Esophagus mucosa (tissue), 1 donor: ENCODE measurements at places on chromosomes 12 and 14.

GRCh38 chr12:129909051-129910020 is 5.5 kb upstream of the TMEM132D start:
- no peak for ATAC-seq

- ATAC-seq: no peak
Observed at GRCh38 chr12:1367331-1368291, 226.8 kb downstream of the FBXL14 start.

GRCh38 chr12:25924491-25925001 is 33.9 kb upstream of the RASSF8 start:
- peak; percentile 45 for ATAC-seq

- ATAC-seq: no peak
Observed at GRCh38 chr12:26727482-26728204, 105.4 kb downstream of the ITPR2 start.

GRCh38 chr14:28375295-28375694 is 391.3 kb upstream of the FOXG1 start:
- ATAC-seq: no peak

GRCh38 chr14:61977217-61977616 is 215.0 kb downstream of the SNAPC1 start:
- no peak for ATAC-seq

- no peak for ATAC-seq
Observed at GRCh38 chr12:95859344-95859816, 628 bp downstream of the SNRPF start.

GRCh38 chr12:89858718-89859117 is 150.1 kb upstream of the ATP2B1 start:
- ATAC-seq: no peak

- ATAC-seq: peak; percentile 70
Observed at GRCh38 chr14:100587086-100587762, at the start of gene BEGAIN. BEGAIN (minus strand) TSS chr14:100587417; CDS start chr14:100587290, 127 bp downstream.

- ATAC-seq: no peak
Observed at GRCh38 chr14:31411218-31411727, 9.1 kb downstream of the HEATR5A start.

DNA sequence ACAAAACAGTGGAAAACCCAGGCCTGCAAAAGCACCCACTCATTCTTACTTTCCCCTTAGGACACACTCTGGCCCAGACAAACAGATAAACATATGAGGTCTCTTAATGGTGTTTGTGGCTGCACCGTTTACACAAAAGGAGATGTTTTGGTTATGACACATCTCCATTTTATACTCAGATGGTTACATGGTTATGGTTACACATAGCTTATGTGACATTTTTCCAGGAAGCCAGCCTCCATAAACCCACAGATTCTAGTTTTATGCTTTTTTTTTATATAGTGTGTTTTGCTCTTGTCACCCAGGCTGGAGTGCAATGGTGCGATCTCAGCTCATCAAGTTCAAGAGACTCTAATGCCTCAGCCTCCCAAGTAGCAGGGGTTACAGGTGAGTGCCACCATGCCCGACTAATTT is 3.5 kb upstream of the KLRD1 start:
- no peak for ATAC-seq

DNA sequence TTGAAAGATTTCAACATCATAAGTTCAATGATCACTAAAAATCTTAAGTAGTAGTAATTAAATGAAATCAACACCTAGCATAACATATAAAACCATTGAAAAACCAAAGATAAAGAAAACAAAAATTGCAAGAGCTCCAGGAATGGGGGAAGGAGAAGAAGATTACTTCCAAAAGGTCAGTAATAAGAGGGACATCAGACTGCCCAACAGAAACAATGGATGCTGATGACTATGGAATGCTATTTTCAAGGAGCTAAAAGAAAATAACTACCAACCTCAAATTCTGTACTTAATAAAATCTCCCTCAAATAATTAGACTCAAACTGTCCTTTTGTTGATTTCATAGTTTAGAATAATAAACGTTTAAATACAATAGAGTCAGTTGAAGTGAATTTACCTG is 314.5 kb upstream of the LMO3 start:
- ATAC-seq: no peak

DNA sequence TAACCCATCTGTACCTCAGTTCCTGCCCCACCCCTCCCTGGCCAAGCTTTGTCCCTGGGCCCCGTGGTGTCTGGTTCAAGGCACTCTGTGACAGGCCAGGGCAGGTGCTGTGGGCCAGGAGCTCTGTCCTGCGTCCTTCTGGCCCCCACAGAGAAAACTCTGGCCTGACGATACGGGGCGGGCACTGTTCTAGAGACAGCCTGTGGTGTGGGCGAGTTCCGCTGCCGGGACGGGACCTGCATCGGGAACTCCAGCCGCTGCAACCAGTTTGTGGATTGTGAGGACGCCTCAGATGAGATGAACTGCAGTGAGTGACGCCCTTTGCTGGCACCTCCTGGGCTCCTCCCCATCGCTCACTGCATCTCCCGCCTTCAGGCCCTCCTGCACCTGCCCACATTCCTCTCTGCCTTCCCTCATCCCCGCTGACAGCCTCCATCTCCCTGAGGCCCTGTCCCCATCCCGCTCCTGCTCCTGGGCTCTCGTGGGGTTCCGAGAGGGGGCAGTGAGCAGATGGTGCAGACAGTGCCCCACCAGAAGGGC is 22.8 kb upstream of the NXPH4 start:
- ATAC-seq: no peak

- no peak for ATAC-seq
Observed at GRCh38 chr12:27931390-27931789, 41.1 kb downstream of the PTHLH start.

- no peak for ATAC-seq
Observed at GRCh38 chr12:130714591-130715149, 1.4 kb downstream of the RIMBP2 start.

DNA sequence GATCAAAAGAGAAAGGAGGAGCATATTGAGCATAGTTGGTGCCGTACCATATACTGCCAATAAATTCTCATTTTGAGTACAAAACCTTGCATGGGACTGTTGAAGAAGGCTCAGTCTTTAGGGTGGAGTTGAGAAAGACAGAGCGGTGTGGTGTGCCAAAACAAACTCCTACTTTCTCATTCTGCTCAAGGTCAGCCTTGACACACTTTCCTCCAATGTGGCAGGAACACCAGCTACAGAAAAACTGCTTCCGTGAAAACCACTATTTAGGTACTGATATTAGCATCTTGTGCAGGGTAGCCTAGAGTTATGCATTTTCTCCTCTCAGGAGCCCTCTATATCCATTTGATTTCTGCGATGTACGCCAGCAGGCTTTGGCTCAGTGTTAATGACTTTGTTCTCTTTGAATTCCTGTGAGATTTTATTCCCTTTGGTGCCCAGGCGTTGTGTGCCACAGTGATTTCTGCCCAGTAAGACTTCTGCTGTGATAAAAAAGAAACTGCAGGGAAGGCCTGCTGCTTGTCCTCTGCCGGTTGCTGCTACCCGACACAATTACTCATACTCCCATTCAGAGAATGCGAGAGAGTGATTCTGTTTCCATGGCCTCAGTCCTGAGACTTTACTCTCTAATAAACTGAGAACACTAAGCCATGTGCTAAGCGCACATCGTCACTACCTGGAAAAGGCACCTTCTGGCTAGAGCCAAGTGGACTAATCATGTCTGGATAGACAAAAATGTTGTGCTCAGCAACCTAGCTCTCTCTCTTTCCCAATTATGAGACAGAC is 88.3 kb upstream of the MDM1 start:
- ATAC-seq: no peak

DNA sequence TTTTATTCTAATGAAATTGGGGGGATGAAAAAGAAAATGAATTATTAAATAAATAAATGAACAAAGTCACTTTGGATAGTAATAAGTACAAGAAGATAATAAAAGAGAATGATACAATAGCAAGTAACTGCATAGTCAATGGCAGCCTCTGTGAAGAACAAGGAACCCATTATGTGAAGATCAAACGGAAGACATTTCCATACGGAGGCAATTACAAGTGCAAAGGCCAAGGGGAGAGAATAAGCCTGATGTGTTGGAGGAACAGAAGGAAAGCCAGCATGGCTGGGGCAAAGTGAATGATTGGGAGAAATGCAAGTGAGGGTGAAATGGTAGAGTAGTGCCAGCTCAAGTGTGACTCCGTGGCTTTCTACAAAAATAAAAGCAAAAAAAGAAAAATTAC is 43.9 kb upstream of the CHPT1 start:
- no peak for ATAC-seq

DNA sequence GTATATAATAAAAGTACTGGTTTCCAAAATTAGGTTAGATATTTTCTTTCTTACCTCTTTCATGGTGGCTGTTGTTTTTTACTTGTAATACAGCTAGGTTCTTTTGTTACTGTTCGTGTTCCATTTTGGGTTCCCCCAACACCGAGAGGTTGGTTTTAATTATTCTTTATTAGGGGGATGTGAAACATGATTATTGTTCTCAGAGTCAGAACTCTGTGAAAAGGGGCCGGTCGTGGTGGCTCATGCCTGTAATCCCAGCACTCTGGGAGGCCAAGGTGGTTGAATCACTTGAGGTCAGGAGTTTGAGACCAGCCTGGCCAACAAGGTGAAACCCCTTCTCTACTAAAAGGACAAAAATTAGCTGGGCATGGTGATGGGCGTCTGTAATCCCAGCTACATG is 108.1 kb downstream of the BICD1 start:
- ATAC-seq: no peak

GRCh38 chr12:30755395-30755762 is 628 bp upstream of the CAPRIN2 start:
- ATAC-seq: no peak

DNA sequence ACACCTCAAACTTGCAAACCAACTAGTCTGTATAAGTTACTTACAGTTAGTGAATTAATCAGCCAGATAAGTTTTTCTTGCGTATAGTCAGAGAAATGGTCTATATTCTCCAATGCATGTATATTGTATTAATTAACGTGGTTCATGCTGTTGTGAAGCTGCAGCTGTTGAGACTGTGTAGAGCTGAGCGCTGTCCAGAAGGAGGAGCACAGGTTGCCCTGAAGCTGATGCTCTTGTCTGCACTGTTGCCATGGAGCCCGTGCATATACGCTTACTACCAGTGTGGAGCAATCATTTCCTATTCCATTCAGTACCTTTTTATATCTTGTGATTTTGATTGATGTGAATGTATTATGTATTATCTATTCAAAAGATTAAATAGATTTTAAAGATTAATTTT is 74.3 kb upstream of the ARID2 start:
- ATAC-seq: peak; percentile 84

DNA sequence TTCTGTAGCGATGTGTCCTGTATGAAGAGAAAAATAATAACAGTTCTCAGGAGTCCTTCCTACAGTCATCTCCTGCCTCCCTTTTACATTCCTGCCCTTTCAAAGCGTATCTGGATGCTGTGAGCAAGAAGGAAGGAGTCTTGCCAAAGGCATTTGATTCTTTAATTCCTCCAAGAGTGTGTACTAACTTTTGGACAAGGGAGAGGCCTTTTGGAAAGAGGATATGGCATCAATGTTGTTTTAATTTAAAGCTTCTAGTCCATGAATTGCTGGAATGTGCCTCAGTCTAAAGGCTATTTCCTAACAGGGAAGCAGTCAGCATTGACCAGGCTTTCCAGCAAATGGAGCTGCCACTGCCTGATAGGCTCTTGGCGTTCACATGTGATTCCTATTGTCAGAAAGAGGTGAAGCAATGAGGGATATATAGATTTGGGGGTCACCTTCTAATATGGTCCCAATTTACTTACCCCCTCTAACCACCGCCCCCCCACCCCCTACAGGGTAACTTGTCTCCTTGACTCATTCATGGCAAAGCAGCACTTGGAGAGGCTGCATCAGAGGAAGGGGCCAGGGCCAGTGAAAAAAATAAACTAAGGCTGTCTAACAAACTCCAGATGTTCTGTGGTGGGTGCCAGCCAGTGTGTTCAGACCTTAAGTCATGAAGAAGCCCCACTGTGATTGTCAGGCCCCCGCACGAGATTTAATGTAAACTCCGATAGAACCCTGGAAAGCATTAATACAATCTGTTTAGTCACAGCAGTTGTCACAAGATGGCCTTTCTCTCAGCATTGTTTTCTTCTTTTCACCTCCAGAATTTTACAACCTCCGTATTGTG is 220.3 kb downstream of the FBXL14 start:
- ATAC-seq: no peak

DNA sequence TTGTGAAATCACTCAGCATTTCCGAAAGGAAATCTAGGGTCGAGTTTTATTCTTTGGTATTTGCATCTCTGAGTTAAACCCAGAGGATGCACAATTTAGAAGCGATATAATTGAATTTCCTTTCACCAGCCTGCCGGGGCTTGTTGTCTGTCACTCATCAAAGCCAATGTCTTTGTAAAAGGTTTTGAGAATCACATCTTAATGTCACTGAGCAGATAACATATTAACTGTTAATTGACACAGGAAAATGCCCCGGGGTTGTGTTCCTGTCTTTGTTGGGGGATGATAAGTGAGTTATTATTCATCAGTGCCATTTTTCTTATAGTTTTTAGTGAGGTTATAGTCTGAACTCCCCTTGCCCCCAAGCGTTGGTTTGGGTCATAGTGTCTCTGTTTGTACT is 73.4 kb downstream of the DUSP6 start:
- no peak for ATAC-seq

DNA sequence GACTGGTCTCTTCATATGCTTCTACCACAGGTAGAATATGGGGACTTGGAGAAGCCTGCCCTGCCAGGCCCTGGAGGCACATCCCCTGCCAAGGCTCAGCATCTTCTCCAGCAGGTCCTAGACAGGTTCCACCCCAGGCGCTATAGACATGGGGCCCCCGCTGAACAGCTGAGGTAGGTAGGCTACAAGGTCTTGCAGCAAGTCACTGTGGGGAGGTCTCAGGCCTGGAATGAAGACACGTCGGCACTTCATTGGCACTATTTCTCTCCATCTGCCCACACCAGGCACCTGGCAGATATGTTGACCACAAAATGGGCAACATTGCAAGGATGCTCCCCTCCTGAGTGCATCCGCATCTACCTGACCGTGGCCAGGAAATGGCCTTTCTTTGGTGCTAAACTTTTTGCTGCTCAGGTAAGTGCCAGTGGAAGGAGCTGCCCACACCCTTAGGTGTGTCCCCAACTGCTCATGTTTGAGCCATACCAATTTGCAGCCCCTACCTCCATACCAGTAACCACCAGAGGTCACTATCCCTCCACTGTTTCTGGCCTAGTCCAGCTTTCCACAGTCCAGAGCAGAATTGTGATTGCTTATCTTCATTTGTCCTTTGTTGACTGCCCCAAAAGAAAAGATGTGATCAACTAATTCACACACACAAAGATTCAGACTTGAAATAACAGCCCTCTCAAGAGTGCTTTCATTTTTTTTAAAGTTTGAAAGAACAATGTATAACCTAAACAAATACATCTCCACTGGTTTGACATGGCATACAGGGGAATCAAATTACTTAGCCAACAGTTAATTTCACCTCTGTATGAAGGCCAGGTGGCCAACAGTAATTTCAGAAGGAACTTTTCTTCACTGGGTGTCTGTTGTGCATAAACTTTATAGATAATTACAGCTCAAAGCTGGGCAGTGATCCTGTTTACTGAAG is 16.1 kb downstream of the PIGH start:
- peak; percentile 85 for ATAC-seq

GRCh38 chr14:68807987-68808386 is 15.1 kb upstream of the ZFP36L1 start:
- ATAC-seq: no peak

- ATAC-seq: no peak
Observed at GRCh38 chr12:132163911-132164288, 19.6 kb downstream of the NOC4L start.

- ATAC-seq: peak; percentile 92
Observed at GRCh38 chr12:19186722-19187661, 57.5 kb downstream of the PLEKHA5 start.
